Activated naive CD4-positive, alpha-beta T cell treated with anti-CD3 and anti-CD28 coated beads, Interleukin-2, amount 10 ng/mL, durations not matched to agents 7 days and 5 days (primary cell): ENCODE measurements at places on chromosomes 5 and 9.

- peaks cover 69% of the 10 kb centered on the region for H3K27me3 ChIP-seq
- no peak for DNase-seq
- no peaks in the 10 kb centered on the region for H3K36me3 ChIP-seq
Observed at GRCh38 chr9:126454215-126454614, 127.6 kb downstream of the MVB12B start.

DNA sequence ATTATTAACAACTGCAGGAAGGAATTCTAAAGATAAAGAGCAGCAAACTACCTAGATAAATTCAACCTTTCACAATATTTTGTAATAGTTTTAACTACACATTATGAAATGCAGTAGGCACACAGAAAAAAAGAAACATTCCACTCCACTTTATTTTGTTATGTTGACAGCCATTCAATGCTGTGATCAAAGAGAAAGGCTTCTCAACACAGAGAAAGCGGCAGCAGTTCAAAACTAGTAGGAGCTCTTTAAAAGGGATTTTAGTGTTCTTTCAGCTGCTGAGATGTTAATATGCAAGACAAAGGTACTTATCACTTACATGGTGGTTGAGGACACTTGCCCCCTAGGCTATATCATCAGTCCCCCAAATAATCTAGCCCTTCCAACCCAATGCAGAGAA, 11.6 kb downstream of the CEMIP2 start:
- peaks cover 64% of the 10 kb centered on the region for H3K4me1 ChIP-seq
- H3K27ac ChIP-seq, result no peak overlapping the region
- H3K27me3 ChIP-seq, result no peaks in the 10 kb centered on the region
- no peak overlapping the region for H3K4me3 ChIP-seq

DNA sequence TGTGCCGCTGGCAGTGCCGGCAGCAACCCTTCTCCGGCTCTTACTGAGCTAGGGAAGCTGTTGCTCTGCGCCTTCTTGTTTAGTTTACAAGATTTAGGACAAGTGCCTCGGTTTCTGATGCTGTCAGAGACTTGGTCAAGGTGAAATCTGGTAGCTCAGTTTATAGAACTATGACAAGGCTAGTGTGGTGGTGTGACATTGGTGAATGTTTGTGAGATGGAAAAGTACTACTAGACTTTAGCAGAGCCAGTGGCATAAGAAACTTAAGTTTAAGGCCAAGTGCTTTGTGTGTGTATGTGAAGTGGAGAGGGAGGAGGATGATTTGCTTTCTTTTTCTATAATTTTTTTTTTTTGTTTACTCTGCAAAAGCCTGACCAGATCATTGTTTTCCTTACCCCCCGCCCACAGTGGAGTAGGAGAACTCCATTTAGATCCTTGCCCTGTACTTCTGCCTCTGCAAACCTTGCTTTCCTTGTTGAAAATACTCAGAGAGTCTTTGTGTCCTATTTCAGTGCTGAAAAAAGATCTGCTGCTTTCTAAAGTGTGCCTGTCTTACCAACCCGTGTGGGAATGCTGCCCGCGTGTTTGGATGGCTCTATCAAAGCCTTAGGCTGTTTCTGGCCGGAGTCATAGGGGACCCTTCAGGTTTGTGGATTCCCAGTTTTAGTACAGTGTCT, 75.9 kb downstream of the TRIO start:
- no peak overlapping the region for H3K4me3 ChIP-seq
- DNase-seq, result no peak
- H3K4me1 ChIP-seq, result peaks cover 18% of the 10 kb centered on the region
- no peak overlapping the region for H3K27ac ChIP-seq

DNA sequence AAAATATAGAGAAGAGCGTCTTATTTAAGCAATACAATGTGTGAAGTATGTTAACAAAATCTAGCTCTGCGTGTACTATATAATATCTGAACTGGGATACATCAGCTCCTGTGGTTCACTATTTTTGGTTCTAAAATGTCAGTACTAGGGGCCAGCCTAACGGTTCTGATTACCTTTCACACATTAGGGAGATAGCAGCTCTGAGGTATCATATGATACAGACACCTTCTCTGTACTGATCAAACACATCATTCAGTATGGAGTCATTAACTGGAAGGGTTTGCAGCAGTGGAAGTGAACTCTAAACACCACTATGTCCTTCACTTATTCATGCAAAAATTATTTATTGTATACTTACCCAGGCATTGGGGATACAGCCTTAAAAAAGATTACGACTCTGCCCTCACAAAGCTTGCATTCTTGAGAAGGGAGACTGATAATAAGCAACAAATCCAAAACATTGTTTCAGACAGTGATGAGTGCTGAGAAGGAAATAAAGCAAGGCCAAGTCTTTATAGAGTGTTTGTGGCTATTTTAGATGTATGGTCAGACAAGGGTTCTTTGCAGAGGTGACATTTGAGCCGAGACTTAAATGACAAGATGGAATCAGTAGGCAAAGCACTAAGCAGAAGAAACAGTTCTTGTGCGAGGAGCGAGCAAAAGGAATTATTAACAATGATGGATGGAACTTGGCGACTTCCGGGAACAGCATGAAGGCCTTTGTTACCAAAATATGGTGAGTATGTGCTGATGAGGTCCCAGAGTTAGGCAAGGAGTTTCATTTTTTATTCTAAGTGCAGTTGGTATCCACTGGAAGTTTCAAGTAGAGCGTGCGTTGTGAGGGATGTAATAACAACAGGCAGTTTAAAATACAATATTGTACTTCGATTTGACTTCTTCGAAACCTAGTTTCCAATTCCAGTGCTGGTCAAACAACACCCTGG, 1.8 kb upstream of the LNPEP start:
- peaks cover 60% of the 10 kb centered on the region for H3K4me1 ChIP-seq
- DNase-seq, result no peak
- peaks cover 43% of the 10 kb centered on the region for H3K36me3 ChIP-seq

- no peak overlapping the region for H3K4me3 ChIP-seq
- H3K36me3 ChIP-seq, result peaks cover 90% of the 10 kb centered on the region
- peaks cover 39% of the 10 kb centered on the region for H3K4me1 ChIP-seq
- H3K27ac ChIP-seq, result peak overlapping the region; percentile 83
- DNase-seq, result no peak
Observed at GRCh38 chr5:157326440-157327005, 60.6 kb downstream of the CYFIP2 start.

DNA sequence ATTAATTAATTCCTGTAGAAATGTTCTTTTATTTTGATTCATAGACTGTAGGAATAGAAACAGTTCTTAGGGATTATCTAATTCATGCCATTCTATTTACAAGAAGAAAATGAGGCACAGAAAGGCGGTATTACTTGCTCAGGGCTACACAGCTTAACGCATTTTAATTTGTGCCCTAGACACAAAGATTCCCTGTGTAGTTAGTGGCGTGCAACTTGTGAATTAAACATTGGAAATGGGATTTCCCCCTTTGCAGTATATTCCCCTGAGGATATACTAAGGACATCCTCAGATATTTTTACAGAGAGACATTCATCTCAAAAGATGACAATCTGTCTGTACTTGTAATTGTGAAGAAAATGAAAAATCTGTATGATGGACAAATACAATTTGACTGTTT, 108.1 kb downstream of the SGCD start:
- no peak overlapping the region for H3K4me3 ChIP-seq
- DNase-seq, result no peak
- no peaks in the 10 kb centered on the region for H3K4me1 ChIP-seq
- no peaks in the 10 kb centered on the region for H3K36me3 ChIP-seq
- no peak overlapping the region for H3K27ac ChIP-seq
- H3K27me3 ChIP-seq, result peaks cover 7% of the 10 kb centered on the region

- H3K4me1 ChIP-seq, result no peaks in the 10 kb centered on the region
- H3K4me3 ChIP-seq, result no peak overlapping the region
- DNase-seq, result no peak
- no peak overlapping the region for H3K27ac ChIP-seq
Observed at GRCh38 chr5:132263548-132264261, 6.2 kb downstream of the PDLIM4 start.

DNA sequence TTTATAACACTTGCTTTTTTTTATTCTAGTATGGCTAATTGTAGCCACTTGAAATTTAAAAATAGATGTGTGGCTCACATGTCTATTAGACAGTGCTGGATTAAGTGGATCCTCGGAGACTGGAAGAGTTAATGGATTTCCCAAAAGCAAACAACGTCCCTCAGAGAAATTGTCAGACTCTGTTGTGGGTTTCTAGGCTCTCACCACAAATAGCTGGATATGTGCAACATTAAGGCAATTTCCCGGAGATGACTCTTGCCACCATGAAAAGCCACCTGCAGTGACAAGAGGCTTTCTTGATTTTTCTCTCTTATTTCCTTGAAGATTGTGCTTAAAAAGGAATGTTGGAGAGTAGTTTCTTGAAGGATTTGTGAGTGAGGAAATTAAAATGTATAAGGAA, 43.2 kb downstream of the TMEM167A start:
- H3K27ac ChIP-seq, result no peak overlapping the region
- no peaks in the 10 kb centered on the region for H3K36me3 ChIP-seq
- H3K4me1 ChIP-seq, result no peaks in the 10 kb centered on the region
- H3K4me3 ChIP-seq, result no peak overlapping the region

DNA sequence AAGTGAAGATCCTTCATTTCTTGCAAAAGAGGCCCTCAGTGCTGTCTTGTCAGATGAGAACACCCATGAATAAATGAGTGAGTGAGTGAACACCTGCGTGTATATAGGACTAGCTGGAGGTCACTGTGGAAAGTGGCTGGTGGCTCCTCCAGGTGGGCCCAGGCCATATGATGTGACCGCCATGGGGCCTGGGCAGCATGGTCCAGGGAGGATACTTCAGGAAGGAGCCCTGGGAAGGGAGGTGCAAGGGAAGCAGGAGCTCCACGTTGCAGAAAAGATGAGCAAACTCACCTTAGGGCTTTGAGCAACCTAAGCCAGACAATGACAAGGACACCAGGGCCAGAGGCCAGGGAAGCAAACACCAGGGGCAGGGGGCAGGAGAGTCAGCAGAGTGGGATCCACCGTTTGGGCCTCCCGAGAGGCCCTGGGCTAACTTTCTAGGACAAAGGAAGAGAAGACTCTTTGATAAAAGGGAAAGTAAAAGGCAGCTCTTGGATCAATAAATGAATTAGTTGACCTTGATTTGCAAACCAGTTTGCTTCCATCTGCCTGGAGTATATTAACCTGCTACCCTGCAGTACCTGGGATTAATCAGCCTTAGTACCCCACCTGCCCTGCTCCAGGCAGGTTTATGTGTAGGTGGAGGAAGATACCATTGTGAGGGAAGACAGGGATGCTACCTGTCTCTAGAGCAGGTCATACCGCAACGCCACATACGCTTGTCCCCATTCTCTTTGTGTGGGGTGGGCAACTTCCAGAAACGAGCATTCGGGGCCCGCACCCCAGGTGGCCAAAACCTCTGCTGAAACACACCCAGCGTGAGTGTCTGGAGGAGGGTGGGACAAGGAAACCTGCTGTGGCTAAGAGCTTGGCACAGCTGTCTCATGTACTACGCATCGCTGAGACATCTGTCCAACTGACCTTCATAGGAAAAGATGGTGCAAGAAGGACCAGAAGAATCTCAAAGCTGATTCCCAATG, 51.4 kb upstream of the OLFM1 start:
- no peaks in the 10 kb centered on the region for H3K36me3 ChIP-seq
- H3K4me3 ChIP-seq, result no peak overlapping the region
- H3K4me1 ChIP-seq, result no peaks in the 10 kb centered on the region

- H3K27me3 ChIP-seq, result peaks cover 5% of the 10 kb centered on the region
- H3K36me3 ChIP-seq, result peaks cover 4% of the 10 kb centered on the region
- DNase-seq, result peak; percentile 50
- peaks cover 49% of the 10 kb centered on the region for H3K4me1 ChIP-seq
- H3K4me3 ChIP-seq, result no peak overlapping the region
- no peak overlapping the region for H3K27ac ChIP-seq
Observed at GRCh38 chr5:59174248-59174844, 591.5 kb downstream of the RAB3C start.

DNA sequence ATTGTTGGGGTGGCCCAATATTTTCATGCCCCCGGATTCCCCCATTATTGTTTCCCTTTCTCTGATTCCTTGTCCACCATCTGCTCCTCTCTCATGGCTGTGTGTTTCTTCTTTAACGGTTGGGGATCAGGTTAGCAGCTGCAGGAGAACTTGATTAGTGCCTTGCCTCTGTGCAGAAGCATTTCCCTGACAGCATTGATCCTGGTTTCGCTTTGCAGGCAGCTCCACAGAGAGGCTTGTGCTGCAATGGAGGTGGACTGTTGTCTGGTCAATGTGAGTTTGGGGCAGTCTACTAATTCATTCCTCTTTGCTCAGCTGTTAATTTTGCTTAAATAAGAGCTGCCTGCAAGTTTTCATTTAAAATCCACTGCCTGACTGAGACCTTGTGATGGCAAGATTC, 32.5 kb upstream of the SSBP2 start:
- H3K27ac ChIP-seq, result no peak overlapping the region
- peaks cover 19% of the 10 kb centered on the region for H3K4me1 ChIP-seq
- no peak overlapping the region for H3K4me3 ChIP-seq
- H3K27me3 ChIP-seq, result no peaks in the 10 kb centered on the region
- peaks cover 3% of the 10 kb centered on the region for H3K36me3 ChIP-seq

GRCh38 chr9:76817489-76817888, 53.3 kb downstream of the PCA3 start:
- H3K4me1 ChIP-seq, result no peaks in the 10 kb centered on the region
- H3K36me3 ChIP-seq, result no peaks in the 10 kb centered on the region
- no peak overlapping the region for H3K27ac ChIP-seq
- no peaks in the 10 kb centered on the region for H3K27me3 ChIP-seq
- no peak overlapping the region for H3K4me3 ChIP-seq

DNA sequence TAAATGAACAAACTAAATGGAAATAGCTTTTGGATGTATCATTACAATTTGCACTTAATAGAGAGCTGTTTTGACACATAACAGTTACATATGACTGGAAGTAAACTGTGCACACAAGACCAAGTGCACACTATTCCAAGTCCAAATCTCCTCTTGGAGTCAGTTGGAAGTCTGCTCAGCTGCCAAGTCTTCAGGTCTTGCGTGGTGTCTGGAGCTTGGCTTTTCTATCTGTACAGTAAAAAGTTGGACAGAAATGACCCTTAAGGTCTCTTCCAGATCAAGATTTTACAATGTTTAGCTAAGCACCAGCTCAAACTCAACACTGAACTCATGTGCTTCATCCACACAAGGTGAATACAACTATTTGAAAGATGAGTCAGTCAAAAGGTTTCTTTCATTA, 456.9 kb downstream of the RASEF start:
- no peaks in the 10 kb centered on the region for H3K36me3 ChIP-seq
- no peak overlapping the region for H3K4me3 ChIP-seq
- H3K4me1 ChIP-seq, result no peaks in the 10 kb centered on the region
- no peak for DNase-seq
- no peak overlapping the region for H3K27ac ChIP-seq

DNA sequence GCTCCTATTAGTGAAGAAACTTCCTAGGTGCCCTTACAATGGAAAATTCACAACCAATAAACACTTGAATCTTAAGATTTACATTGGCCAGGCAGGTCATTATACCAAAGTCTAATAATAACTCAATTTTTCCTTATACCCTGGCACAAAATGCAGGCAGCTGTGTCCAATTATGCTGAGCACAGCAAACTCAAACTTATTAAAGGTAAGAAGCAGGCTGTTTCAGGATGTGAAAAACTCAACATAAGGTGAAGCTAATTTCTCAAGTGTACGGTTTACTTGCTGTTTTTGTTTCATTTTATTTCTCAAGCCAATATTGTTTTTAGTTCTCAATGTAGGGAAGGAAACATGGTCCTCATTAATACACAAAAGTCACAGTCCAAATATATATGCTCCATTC, 405.1 kb downstream of the KCTD16 start:
- H3K4me3 ChIP-seq, result no peak overlapping the region
- H3K27ac ChIP-seq, result no peak overlapping the region
- H3K4me1 ChIP-seq, result no peaks in the 10 kb centered on the region
- no peaks in the 10 kb centered on the region for H3K27me3 ChIP-seq
- DNase-seq, result no peak
- H3K36me3 ChIP-seq, result no peaks in the 10 kb centered on the region
